ENCODE measurements at places on chromosomes 11 and 22. TPM values are rescaled to one million over a fixed set of nuclear protein-coding genes. Genes with fewer than 3 reads are reported as not detected.

Gene CCDC87
- total RNA-seq, result 0.84 TPM

DNA sequence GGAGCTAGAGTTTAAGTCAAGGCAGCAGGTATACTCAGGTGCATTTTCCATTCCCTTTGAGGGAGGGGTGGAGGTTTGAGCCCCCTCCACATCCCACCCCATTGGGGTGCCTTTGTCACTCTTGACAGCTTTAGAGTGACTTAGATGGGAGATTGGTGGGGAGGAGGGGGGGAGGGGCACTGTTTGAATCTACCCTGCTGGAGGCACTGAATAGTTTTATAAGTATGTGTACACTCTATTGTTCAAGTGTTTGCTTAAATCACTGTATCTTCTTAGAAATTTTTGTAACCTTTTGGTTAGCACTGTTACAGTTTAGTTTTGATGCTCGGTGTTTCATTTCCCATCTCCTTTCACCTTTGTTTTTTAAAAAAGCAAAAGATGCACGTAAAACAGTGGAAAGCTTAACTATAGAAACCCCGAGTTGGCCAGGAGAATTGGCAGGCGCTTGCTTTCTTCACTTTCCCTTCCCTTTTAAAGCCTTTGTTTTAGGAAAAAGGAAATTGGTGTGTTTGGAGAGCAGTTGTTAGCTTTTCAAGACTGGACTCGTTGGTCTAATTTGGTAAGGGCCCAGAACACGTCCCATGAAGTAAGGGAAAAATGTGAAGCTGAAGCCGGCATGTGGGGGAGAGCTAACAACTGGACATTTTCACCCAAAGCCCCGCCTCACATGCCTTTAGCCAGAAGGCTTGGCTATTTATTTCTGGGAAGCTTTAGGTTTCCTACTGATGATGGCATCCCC is 42.8 kb downstream of the TNRC6B start:
- DNase-seq, result no peak

DNA sequence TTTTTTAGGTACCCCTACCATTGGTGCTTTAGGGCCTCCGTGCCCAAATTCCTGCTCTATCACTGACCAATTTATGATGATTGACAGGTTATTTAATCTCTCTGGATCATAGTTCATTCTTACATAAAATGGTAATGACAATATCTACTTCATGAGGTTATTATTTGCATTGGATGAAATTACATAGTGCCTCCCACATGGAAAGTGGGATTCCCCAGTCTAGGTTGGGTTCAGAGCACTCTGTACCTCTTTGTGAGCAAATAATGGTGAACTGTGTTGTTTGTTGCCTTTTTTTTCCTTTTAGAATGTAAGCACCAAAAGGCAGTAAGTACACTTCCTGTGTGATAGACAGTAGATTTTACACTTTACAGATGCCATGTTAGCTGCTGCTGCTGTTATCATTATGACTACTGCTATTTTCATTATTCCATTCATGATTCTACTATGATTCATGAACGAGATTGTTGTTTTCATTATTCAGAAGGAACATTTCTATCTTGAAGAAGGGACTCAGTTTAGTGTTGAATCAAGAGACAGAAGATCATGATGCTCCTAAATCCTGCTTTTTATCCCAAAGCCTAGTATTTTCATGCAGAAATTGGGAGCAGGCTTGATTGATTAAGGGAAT is 100.8 kb downstream of the ALX4 start:
- DNase-seq, result peak; percentile 2

GRCh38 chr11:33063326-33063881 is 24.0 kb downstream of the TCP11L1 start:
- peak; percentile 4 for DNase-seq

All from RPMI7951 (cell line).